CD4-positive, alpha-beta memory T cell (primary cell): ENCODE measurements at places on chromosomes 12 and 14. TPM values are rescaled to one million over a fixed set of nuclear protein-coding genes. Genes with fewer than 3 reads are reported as not detected.
A peak's percentile ranks its signal among the peaks of the same experiment; 100 is the strongest.

DNA sequence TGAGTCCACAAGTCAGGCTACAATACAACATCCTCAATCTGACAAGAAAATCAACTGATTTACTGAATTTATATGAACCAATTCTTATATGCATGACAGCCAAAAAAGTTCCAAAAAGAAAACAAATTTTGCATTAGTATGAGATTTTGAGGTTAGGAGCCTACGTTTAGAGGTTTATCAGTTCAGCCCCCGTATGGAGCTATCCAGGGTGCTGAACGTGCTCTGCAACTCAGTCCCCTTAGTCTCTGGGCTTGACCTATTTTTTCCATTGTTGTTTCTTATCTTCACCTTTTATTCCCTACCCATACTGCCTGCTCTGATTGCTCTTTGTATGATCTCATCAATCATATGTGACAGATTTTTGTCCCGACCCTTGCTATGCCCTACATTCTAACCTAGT is 693.0 kb downstream of the NRXN3 start:
- no peaks in the 10 kb centered on the region for H3K36me3 ChIP-seq
- no peaks in the 10 kb centered on the region for H3K27me3 ChIP-seq
- H3K4me3 ChIP-seq: no peak overlapping the region
- DNase-seq: no peak
- H3K27ac ChIP-seq: no peak overlapping the region

SRSF9 gene
- total RNA-seq: 143 TPM

DNA sequence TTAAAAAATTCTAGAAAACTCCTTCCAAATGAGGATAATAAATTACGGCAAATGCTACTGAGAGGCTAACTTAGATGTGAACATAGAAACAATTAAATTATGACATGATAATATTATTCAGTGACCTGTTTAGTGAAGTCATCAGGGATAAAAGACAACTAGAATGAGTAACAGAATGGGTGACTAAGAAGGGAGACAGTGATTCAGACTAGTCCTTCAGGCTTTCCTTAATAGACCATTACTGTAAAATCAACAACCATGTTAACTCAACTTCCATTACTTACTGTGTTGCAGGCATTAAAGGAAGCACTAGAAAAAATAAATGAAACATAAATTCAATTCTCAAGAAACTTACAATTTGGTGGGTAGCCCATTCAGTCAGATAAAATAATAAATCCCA is 543.9 kb upstream of the LRFN5 start:
- no peak for DNase-seq
- no peak overlapping the region for H3K27ac ChIP-seq
- H3K27me3 ChIP-seq: no peaks in the 10 kb centered on the region
- no peaks in the 10 kb centered on the region for H3K36me3 ChIP-seq

TMEM119 gene
- 0.30 TPM for total RNA-seq

GRCh38 chr12:108634341-108634751 is 652 bp upstream of the SELPLG start:
- H3K27me3 ChIP-seq: no peaks in the 10 kb centered on the region
- H3K4me1 ChIP-seq: peaks cover 58% of the 10 kb centered on the region
- peak overlapping the region; percentile 92 for H3K4me3 ChIP-seq
- H3K27ac ChIP-seq: peak overlapping the region; percentile 92
- H3K36me3 ChIP-seq: peaks cover 5% of the 10 kb centered on the region

- H3K27ac ChIP-seq: no peak overlapping the region
- H3K4me1 ChIP-seq: no peaks in the 10 kb centered on the region
- no peaks in the 10 kb centered on the region for H3K36me3 ChIP-seq
- no peak overlapping the region for H3K4me3 ChIP-seq
- no peak for DNase-seq
- H3K27me3 ChIP-seq: no peaks in the 10 kb centered on the region
Observed at GRCh38 chr14:72800848-72801370, 93.0 kb downstream of the DPF3 start.

GRCh38 chr12:49588721-49589516 is 16.5 kb downstream of the FAM186B start:
- no peak for DNase-seq
- H3K4me1 ChIP-seq: no peaks in the 10 kb centered on the region
- no peaks in the 10 kb centered on the region for H3K36me3 ChIP-seq
- no peaks in the 10 kb centered on the region for H3K27me3 ChIP-seq
- no peak overlapping the region for H3K27ac ChIP-seq

CCDC38 gene
- 0.23 TPM for total RNA-seq

DNA sequence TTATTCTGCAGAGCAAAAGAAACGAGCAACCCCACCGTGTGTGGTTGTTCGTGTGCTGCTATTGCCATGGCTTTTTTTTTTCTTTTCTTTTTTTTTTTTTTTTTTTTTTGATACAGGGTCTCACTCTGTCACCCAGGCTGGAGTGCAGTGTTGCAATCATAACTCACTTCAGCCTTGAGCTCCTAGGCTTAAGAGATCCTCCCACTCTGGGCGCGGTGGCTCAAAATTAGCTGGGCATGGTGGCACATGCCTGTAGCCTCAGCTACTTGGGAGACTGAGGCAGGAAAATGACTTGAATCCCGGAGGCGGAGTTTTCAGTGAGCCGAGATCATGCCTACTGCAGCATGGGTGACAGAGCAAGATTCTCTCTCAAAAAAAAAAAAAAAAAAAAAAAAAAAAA is 144.2 kb downstream of the ESR2 start:
- peaks cover 46% of the 10 kb centered on the region for H3K36me3 ChIP-seq
- no peaks in the 10 kb centered on the region for H3K4me1 ChIP-seq

ISM2 gene
- not detected for total RNA-seq

GRCh38 chr14:100241279-100241678 is 2.3 kb downstream of the YY1 start:
- peaks cover 67% of the 10 kb centered on the region for H3K4me1 ChIP-seq

SLC5A8 gene
- not detected for total RNA-seq

SLC7A8 gene
- total RNA-seq: 4.1 TPM

DNA sequence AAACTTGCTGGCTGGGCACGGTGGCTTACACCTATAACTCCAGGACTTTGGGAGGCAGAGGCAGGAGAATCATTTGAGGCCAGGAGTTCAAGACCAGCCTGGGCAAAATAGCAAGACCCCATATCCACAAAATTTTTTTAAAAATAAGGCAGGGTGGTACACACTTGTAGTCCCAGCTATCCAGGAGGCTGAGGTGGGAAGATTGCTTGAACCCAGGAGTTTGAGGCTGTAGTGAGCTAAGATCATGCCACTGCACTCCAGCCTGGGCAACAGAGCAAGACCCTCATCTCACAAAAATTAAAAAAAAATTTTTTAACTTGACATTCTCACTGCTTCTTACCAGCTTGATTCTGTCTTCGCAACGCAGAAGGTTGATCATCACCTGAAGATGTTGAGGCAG is 39.5 kb downstream of the SSH1 start:
- no peaks in the 10 kb centered on the region for H3K4me1 ChIP-seq
- H3K27me3 ChIP-seq: no peaks in the 10 kb centered on the region
- H3K36me3 ChIP-seq: peaks cover 12% of the 10 kb centered on the region

RNASE1 gene
- 5.3 TPM for total RNA-seq
